Stimulated activated CD4-positive, alpha-beta T cell treated with anti-CD3 and anti-CD28 coated beads, Interleukin-1b, Interleukin-23, amount 100 ng/mL, for 48 hours (primary cell): ENCODE measurements at places on chromosomes 7 and 10.

DNA sequence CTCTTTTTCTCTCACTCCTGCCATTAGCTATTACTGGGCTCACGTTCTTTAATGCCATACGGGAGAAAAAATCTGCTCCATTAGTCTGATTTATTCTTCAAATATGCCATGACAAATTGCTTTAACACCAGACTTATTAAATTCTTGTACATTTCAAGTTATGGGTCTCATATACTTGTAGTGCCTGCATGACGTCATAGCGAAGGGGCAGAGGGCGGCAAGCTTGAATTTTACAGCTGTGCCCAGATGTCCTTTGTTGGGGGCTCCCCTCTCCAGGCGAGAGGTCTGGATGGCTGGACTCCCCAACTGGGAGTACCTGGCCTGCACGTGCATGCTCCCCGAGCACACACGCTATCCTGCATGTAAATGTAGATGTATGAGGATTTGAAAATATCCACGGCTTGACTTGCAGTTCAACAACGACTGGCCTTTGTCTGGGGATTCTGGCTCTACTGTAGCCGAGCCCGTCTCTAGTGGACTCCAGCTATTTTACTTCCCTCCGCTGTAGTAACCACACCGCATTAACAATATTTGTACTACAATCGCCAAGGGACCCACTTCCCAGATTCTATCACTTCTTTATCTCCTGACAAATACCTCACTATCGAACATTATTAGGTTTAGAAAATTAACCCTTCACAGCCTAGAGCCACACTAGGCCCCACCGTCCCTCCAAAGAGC is 79.5 kb downstream of the EBF3 start:
- DNase-seq = no peak

GRCh38 chr7:104978460-104978859 is 35.5 kb upstream of the KMT2E start:
- DNase-seq = no peak

DNA sequence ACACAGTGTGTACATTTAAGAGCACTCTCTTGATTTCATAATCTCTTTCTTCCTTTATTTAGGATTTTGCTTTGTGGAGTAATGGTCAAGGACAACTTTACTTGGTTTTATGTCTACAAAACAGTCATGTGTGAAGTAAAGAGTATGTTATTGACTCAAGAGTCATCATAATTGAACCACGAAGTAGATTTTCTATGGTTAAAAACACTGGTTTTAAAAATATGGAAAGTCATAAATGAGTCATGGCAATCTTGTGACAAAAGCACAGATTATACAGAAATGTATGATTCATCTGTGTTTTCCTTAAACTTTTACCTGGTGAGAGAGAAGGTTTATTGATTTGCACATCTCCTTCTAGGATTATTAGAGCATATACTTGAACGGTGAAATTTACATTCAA is 969.7 kb downstream of the GATA3 start:
- no peak for DNase-seq

DNA sequence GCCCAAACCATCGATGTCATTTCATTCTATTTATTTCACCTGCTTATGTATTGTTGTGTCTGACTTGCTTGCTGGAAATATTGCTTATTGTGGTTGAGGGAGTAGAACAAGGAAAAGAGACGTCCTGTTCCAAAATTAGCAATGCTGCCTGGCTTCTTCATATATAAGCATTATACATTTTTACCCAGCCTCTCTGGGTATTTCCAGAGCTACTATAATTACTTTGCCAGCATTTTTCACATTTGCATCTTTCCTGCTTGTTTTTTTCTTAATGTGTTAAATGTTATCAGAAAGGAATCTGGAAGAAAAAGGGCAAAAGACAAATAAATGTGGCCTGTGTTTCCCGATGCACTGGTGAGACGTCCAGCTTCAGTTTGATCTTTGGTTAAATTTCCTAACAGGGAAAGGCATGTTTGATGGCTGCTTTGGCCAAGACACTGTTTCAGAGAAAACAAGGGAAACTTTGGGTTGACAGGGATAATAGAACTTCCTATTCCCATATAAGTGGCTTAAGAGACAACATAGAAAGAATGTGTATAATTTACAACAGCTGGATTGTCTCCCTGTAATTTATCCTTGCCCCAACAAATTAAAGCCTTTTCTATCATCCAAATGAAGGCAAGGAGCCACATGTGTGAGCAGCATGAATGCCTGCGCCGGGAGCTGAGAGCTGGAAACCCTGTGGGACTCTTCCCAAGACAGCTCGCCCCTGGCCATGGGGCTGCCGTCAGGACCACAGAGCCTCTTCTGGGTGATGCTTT is 671.1 kb upstream of the CELF2 start:
- DNase-seq = no peak

DNA sequence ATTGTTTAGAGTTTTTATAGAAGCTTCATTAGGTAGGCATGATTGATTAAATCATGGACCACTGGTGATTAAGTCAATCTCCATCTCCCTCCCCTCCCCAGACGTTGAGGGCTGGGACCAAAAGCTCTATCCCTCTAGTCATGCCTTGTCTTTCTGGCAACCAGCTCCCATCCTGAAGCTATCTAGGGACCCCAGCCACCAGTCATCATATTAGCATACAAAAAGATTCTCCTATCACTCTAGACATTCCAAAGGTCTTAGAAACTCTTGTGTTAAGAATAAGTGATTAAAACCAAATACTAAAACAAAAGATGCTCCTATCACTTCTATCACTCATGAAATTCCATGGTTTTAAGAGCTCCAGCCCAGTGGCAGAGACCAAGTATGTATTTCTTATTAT is 178.2 kb downstream of the RAPGEF5 start:
- DNase-seq = no peak

GRCh38 chr7:115356139-115356746 is 434.3 kb downstream of the MDFIC start:
- DNase-seq = no peak

DNA sequence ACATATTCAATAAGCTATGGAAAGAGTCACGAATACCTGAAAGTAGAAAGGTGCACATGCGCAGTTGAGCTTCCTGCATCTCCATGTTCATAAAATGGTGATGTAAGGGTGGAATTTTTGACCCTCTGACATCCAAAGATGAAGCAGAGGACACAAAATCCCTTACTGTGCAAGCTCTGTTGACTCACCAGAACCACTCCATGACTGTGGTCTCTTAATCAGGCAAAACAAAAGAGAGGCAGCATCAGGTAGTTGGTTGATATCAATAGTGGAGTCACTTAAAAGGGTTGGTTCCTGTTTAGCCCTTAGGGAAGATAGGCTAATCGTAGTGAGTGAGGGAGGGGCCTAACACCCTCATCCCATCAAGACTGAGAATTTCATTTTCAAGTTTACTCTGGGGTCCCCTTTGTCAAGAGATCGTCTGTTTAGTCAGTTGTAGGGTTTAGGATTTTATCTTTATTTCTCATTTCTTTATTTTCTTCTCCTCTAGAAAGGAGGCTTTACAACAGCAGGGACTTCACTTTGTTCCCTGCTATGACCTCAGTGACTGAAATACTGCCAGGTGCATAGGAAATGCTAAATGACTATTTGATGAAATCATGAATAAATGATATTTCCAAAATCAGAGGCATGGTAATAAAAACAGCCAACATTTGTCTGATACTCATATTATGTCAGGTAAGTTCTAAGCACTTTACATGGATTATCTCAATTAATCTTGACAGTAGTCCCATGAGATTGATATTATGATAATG is 98.1 kb downstream of the CD36 start:
- no peak for DNase-seq

DNA sequence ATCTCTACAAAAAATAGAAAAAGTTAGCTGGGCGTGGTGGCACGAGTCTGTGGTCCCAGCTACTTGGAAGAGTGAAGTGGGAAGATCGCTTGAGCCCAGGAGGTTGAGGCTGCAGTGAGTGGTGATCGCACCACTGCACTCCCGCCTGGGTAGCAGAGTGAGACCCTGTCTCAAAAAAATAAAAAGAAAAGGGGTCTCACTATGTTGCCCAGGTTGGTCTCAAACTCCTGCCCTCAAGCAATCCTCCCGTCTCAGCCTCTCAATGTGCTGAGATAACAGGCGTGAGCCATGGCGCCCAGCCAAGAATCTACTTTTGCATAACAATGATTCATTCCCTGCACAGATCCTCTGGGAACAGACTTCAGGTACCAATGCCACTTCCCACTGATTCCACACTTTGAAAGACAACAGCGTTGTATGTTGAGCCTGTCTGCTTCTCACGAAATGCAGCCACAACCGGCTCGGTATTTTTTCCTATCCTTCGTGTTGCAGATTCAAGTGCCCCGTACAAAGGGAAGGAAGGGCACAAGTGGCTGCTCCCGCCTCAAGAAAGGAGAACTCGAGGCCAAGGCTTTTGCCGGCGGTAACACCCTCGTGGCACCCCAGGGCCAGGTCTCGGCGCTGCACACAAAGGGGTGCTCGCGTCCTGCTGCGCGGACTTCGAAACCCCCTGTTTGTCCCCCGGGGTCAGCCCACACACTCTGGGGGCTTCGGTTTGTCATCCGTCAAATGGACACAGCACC is 745 bp downstream of the DAGLB start:
- DNase-seq = peak; percentile 16

- no peak for DNase-seq
Measured at GRCh38 chr7:103140061-103140460, 8.8 kb downstream of the NAPEPLD start.

DNA sequence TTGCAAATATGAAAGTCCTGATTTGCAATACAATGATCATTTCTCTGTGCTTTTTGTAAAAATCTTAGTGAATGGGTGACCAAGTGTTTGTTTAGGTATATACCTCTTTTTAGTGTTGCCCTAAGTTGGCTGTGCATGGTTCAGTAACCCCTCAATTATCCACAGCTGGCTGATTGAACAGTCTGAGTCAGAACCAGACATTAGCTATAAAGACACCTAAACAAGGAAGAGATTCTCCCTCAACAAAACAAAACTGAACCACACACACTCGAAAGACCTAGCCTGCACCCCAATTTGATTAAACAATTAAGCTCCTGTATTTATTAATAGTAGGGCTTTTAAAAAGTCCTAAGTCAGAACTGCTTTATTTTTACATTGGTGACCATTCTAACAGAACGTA is 2.8 kb downstream of the RSBN1L start:
- no peak for DNase-seq

DNA sequence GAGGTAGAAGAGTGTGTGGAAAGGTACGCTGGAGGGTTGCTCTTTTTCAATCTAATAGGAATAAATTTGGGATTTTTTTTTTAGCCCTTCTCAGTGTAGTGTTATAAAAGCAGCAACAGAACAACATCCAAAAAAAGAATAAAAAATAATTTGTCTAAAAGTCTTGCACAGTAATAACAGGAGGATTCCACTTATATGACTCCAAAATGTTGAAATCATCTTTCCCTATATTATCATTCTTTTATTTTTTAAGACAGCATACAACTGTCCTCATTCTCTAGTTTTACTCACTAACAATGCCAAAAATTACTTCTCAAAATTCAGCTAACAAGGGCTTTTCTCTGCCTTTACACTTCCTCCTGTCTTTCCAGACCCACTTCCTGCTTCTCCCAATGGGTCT is 27.8 kb downstream of the IL2RA start:
- DNase-seq = no peak

GRCh38 chr7:136869001-136869961 is 829 bp downstream of the CHRM2 start:
- DNase-seq = no peak

- no peak for DNase-seq
Measured at GRCh38 chr10:11035301-11035991, 17.8 kb downstream of the CELF2 start.

GRCh38 chr7:16556359-16556758 is 29.7 kb downstream of the LRRC72 start:
- DNase-seq = no peak

DNA sequence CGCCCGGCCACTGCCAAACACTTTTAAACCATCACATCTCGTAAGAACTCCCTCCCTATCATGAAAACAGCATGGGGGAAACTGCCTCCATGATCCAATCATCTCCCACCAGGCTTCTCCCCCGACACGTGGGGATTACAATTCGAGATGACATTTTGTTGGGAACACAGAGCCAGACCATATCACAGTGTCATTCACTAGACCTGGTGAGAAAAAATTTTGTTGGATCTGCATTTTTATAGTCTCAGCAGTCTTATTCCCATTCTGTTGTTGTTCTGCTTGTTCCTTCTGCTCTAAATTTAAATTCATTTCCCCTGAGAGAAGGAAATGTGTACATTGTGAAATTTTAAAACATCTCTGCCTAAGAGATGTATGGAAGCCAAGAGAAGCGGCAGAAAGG is 4.8 kb upstream of the MKLN1 start:
- DNase-seq = no peak

GRCh38 chr7:12646139-12646538 is 41.3 kb upstream of the ARL4A start:
- DNase-seq = no peak

- DNase-seq = no peak
Measured at GRCh38 chr7:44291733-44292419, 33.5 kb downstream of the CAMK2B start.

DNA sequence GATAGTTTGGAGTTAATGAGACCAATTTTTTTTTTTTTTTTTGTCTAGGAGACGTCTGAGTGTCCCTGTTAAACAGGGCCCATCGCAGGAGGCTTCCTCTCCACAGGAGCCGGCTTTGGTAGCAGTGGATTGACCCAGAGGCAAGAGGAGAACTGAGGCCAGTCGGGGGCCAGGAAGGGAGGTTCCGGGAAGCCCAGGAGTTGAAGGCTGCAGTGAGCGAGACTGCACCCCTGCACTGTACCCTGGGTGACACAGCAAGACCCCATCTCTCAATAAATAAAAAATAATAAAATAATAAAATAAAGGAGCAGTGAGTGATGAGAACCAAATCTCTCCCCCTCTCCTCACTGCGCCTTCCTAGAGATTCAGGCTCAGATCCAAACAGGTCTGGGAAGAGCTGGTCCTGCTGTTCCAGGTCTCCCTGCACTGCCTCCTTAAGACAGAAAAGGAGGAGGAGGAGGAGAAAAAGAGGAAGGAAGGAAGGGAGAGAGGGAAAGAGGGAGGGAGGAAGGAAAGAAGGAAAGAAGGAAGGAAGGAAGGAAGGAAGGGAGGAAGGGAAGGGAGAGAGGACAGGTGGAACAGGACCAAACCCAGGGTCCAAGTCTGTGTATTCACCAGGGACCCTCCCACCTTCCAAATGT is 3.5 kb downstream of the MNX1 start:
- no peak for DNase-seq

- DNase-seq = no peak
Measured at GRCh38 chr10:44344727-44345126, 40.2 kb downstream of the CXCL12 start.

GRCh38 chr7:29343399-29343798 is 148.8 kb downstream of the CHN2 start:
- no peak for DNase-seq

DNA sequence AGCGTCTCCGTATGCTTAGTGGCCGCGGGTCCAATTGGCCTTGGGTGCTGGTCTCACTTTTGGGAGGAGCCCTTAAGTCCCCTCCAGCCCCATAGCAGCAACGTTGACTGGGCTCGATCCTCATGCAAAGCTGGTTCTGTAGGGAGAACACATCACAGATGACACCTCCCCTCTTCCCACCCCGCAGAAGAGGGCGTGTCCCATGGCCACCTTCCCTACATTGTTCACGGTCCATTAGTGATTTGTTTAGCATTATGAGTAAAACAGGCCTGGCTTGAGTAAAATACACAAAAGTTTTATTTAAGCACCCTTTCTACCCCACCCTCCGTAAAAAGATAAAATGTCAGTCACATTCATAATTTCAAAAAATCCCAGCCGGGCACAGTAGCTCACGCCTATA is 89.1 kb upstream of the SH2B2 start:
- DNase-seq = no peak
